ENCODE measurements at places on chromosomes 6 and 20. TPM values are rescaled to one million over a fixed set of nuclear protein-coding genes. Genes with fewer than 3 reads are reported as not detected.

PTCRA gene
- total RNA-seq = 1.0 TPM

UST gene
- 14.6 TPM for total RNA-seq

TPBG gene
- 6.3 TPM for total RNA-seq

RIPOR3 gene
- 2.6 TPM for total RNA-seq

PLCB4 gene
- 6.3 TPM for total RNA-seq

DXO gene
- total RNA-seq = 4.7 TPM

FAM209B gene
- total RNA-seq = not detected

XKR7 gene
- not detected for total RNA-seq

RAD21L1 gene
- not detected for total RNA-seq

CLPSL1 gene
- not detected for total RNA-seq

EYS gene
- 2.1 TPM for total RNA-seq

TPD52L2 gene
- 29.2 TPM for total RNA-seq

CAP2 gene
- total RNA-seq = 47.5 TPM

ZMYND8 gene
- total RNA-seq = 13.6 TPM

SOX4 gene
- 46.4 TPM for total RNA-seq

SOBP gene
- total RNA-seq = 20.4 TPM

GINS1 gene
- total RNA-seq = 4.2 TPM

FOXP4 gene
- total RNA-seq = 1.6 TPM

TCF21 gene
- not detected for total RNA-seq

RNF146 gene
- 39.7 TPM for total RNA-seq

MAP3K4 gene
- 30.3 TPM for total RNA-seq

MEI4 gene
- total RNA-seq = not detected

SNAP91 gene
- total RNA-seq = 2.1 TPM

CTAGE9 gene
- total RNA-seq = not detected

ZBTB12 gene
- total RNA-seq = 6.3 TPM

REPS1 gene
- total RNA-seq = 61.1 TPM
